ENCODE measurements at places on chromosomes 13 and 19. TPM values are rescaled to one million over a fixed set of nuclear protein-coding genes. Genes with fewer than 3 reads are reported as not detected.

The ZNF44 gene
- total RNA-seq, result 11.2 TPM

The TUBA3C gene
- not detected for total RNA-seq

The B3GNT8 gene
- total RNA-seq, result 6.7 TPM

The CLEC17A gene
- total RNA-seq, result not detected

The MEIOSIN gene
- total RNA-seq, result not detected

The LIM2 gene
- not detected for total RNA-seq

The SSC5D gene
- total RNA-seq, result 5.9 TPM

The MEF2B gene
- 0.99 TPM for total RNA-seq

GRCh38 chr19:21856773-21857514, 21.0 kb upstream of the ZNF43 start:
- H3K4me1 ChIP-seq, result no peaks in the 10 kb centered on the region
- no peaks in the 10 kb centered on the region for H3K36me3 ChIP-seq
- DNase-seq, result no peak
- H3K4me3 ChIP-seq, result no peak overlapping the region
- H3K27ac ChIP-seq, result no peak overlapping the region

GRCh38 chr13:24734950-24735349, 29.0 kb upstream of the RNF17 start:
- H3K4me1 ChIP-seq, result no peaks in the 10 kb centered on the region
- no peak overlapping the region for H3K27ac ChIP-seq
- no peaks in the 10 kb centered on the region for H3K36me3 ChIP-seq
- H3K4me3 ChIP-seq, result no peak overlapping the region
- no peak for DNase-seq
- H3K27me3 ChIP-seq, result no peaks in the 10 kb centered on the region

- no peak overlapping the region for H3K4me3 ChIP-seq
- no peak overlapping the region for H3K27ac ChIP-seq
- H3K4me1 ChIP-seq, result no peaks in the 10 kb centered on the region
- H3K36me3 ChIP-seq, result no peaks in the 10 kb centered on the region
- DNase-seq, result no peak
- peaks cover 26% of the 10 kb centered on the region for H3K27me3 ChIP-seq
Observed at GRCh38 chr19:30393729-30394480, 21.7 kb downstream of the ZNF536 start.

- H3K36me3 ChIP-seq, result peaks cover 8% of the 10 kb centered on the region
- peaks cover 15% of the 10 kb centered on the region for H3K4me1 ChIP-seq
- no peak for DNase-seq
- H3K27ac ChIP-seq, result no peak overlapping the region
- no peaks in the 10 kb centered on the region for H3K27me3 ChIP-seq
Observed at GRCh38 chr19:5121266-5122120, 152.6 kb downstream of the KDM4B start.

GRCh38 chr13:52446265-52446664, 4.2 kb downstream of the VPS36 start:
- DNase-seq, result no peak
- no peaks in the 10 kb centered on the region for H3K36me3 ChIP-seq
- H3K4me3 ChIP-seq, result no peak overlapping the region
- H3K27ac ChIP-seq, result no peak overlapping the region
- H3K4me1 ChIP-seq, result peaks cover 34% of the 10 kb centered on the region

GRCh38 chr19:18897094-18898029, 1.4 kb upstream of the CERS1 start:
- no peak overlapping the region for H3K27ac ChIP-seq
- H3K4me1 ChIP-seq, result peaks cover 15% of the 10 kb centered on the region
- peaks cover 30% of the 10 kb centered on the region for H3K36me3 ChIP-seq

DNA sequence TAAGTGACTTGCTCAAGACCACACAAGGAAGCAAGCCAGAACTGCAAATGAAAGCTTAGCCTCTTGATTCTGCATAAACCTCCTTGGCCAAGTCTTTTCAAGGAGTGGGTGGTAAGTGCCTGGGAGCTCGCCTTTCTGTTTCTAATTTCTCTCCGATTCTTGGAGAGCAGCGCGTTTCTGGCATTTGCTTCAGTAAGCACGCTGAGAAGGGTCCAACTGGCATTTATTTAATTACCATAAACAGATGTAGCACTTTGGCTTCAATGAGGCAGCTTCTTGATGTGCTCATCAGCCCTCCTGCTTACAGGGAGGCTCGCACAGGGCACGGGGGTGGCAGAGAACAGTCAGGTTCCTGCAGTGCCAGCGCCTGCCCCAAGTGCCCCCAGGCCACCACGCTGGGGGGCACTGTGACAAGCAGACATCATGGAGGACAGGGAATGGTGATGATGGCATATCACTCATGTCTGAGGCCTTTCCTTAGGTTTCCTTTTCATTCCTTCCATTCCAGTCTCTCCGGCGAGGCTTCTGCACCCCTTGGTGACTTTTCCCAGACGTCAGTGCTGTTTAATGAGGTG, 13.3 kb downstream of the SIAH3 start:
- DNase-seq, result no peak
- H3K4me3 ChIP-seq, result no peak overlapping the region
- H3K4me1 ChIP-seq, result peaks cover 7% of the 10 kb centered on the region
- no peaks in the 10 kb centered on the region for H3K27me3 ChIP-seq
- H3K27ac ChIP-seq, result no peak overlapping the region
- H3K36me3 ChIP-seq, result no peaks in the 10 kb centered on the region

- H3K36me3 ChIP-seq, result no peaks in the 10 kb centered on the region
- peak overlapping the region; percentile 48 for H3K4me3 ChIP-seq
- peaks cover 26% of the 10 kb centered on the region for H3K4me1 ChIP-seq
- H3K27ac ChIP-seq, result peak overlapping the region; percentile 69
Observed at GRCh38 chr13:111115965-111116521, 933 bp downstream of the ARHGEF7 start.

GRCh38 chr19:46862974-46863632, 2.3 kb downstream of the ARHGAP35 start:
- H3K27ac ChIP-seq, result peak overlapping the region; percentile 67
- H3K4me1 ChIP-seq, result peaks cover 41% of the 10 kb centered on the region
- H3K36me3 ChIP-seq, result no peaks in the 10 kb centered on the region
- H3K4me3 ChIP-seq, result peak overlapping the region; percentile 99
- H3K27me3 ChIP-seq, result no peaks in the 10 kb centered on the region

DNA sequence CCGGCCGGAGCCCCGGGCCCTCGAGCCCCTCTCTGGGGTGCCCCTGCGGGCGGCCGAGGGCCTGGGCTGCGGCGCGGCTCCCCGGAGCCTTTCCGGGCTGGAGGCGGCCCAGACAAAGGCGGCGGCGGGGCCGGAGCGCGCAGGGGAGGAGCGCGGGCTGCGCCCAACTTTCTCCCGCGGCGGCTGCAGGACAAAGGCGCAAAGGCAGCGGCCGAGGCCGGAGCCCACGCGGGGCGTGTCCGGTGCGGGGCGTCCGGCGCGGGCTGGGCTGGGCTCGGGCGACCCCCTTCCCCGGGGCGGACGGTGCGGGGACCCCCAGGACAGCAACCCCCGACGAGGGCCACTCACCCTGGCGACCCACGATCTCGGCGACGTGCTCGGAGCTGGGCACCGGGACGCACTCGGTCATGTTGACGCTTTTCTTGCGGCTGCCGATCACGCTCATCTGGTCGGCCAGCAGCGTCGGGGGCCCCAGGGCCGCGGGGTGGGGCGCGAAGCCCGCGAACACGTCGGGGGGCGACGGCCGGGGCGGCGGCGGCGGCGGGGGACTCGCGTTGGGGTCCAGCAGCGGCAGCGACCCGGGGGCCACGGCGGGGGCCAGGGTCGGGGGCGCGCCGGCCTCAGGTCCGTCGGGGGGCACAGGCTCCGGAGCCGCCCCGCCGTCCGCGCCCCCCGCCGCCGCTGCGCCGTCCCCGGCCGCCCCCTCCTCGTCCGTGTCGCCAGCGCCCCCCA, 843 bp downstream of the MEX3D start:
- peaks cover 17% of the 10 kb centered on the region for H3K4me1 ChIP-seq
- peak overlapping the region; percentile 66 for H3K4me3 ChIP-seq
- H3K27ac ChIP-seq, result peak overlapping the region; percentile 58
- H3K36me3 ChIP-seq, result no peaks in the 10 kb centered on the region
- no peaks in the 10 kb centered on the region for H3K27me3 ChIP-seq
- no peak for DNase-seq

GRCh38 chr13:113631341-113632095, 26.5 kb downstream of the ATP4B start:
- H3K27ac ChIP-seq, result no peak overlapping the region
- peaks cover 4% of the 10 kb centered on the region for H3K36me3 ChIP-seq
- no peaks in the 10 kb centered on the region for H3K4me1 ChIP-seq
- no peak for DNase-seq
- H3K4me3 ChIP-seq, result no peak overlapping the region

- peaks cover 1% of the 10 kb centered on the region for H3K27me3 ChIP-seq
- H3K4me3 ChIP-seq, result no peak overlapping the region
- no peak overlapping the region for H3K27ac ChIP-seq
- no peak for DNase-seq
- no peaks in the 10 kb centered on the region for H3K36me3 ChIP-seq
- H3K4me1 ChIP-seq, result no peaks in the 10 kb centered on the region
Observed at GRCh38 chr13:107881362-107881761, 334.0 kb downstream of the LIG4 start.

GRCh38 chr19:9848762-9849161, 13.6 kb downstream of the PIN1 start:
- H3K4me3 ChIP-seq, result no peak overlapping the region
- no peak for DNase-seq
- H3K27me3 ChIP-seq, result no peaks in the 10 kb centered on the region
- H3K36me3 ChIP-seq, result peaks cover 48% of the 10 kb centered on the region
- no peak overlapping the region for H3K27ac ChIP-seq

DNA sequence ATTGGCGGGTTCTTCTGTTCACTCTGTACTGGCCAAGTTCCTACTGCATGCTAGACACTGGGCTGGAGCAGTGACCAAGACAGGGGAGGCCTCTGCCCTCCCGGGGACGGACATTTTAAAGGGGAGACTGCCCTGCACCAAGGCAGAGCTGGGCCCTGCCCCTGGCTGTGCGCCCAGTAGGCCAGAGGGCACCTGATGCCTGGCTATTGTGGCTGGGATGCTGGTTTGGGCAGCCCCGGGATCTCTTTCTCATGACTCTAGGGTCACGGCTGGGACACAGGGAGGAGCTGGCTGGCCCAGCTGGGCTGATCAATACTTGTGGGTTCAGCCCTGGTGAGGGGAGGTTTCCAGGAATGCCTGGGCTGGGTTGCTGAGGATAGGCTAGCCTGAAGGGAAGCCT, 17.7 kb downstream of the LIPE start:
- peaks cover 47% of the 10 kb centered on the region for H3K36me3 ChIP-seq
- no peaks in the 10 kb centered on the region for H3K27me3 ChIP-seq
- peaks cover 25% of the 10 kb centered on the region for H3K4me1 ChIP-seq
- H3K27ac ChIP-seq, result peak overlapping the region; percentile 29

DNA sequence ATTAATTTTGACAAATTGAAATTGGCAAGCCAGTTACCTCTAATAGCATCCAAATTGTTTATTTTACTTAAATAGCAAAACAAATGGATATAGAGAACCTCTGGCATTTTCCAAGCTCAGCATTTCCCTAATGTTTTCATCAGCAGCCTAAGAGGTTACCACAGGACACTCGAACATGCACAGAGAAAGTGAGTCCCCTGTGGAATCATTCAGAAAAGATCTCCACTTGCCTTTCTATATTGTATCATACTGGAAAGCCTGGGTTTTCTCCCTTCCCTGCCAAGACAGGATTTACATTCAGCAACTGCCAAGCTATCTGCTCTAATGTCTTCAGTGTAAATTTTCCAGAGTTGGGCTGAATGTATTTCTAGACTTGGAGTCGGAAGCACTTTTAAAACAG, 188.9 kb downstream of the KCTD12 start:
- no peak overlapping the region for H3K27ac ChIP-seq
- no peak overlapping the region for H3K4me3 ChIP-seq
- H3K27me3 ChIP-seq, result no peaks in the 10 kb centered on the region
- no peak for DNase-seq
- no peaks in the 10 kb centered on the region for H3K4me1 ChIP-seq
- H3K36me3 ChIP-seq, result no peaks in the 10 kb centered on the region

- H3K27me3 ChIP-seq, result no peaks in the 10 kb centered on the region
- H3K36me3 ChIP-seq, result no peaks in the 10 kb centered on the region
- no peak overlapping the region for H3K4me3 ChIP-seq
- no peak overlapping the region for H3K27ac ChIP-seq
- peaks cover 17% of the 10 kb centered on the region for H3K4me1 ChIP-seq
- DNase-seq, result no peak
Observed at GRCh38 chr13:34959489-34959888, 17.4 kb downstream of the NBEA start.

GRCh38 chr13:75071796-75072195, 410.2 kb downstream of the TBC1D4 start:
- H3K27me3 ChIP-seq, result no peaks in the 10 kb centered on the region
- H3K4me3 ChIP-seq, result no peak overlapping the region
- H3K27ac ChIP-seq, result no peak overlapping the region
- no peaks in the 10 kb centered on the region for H3K4me1 ChIP-seq

- no peaks in the 10 kb centered on the region for H3K36me3 ChIP-seq
- peaks cover 12% of the 10 kb centered on the region for H3K4me1 ChIP-seq
- H3K27me3 ChIP-seq, result no peaks in the 10 kb centered on the region
- H3K4me3 ChIP-seq, result peak overlapping the region; percentile 64
- DNase-seq, result no peak
Observed at GRCh38 chr19:56141417-56141993, 418 bp downstream of the ZNF444 start.

- no peaks in the 10 kb centered on the region for H3K27me3 ChIP-seq
- H3K27ac ChIP-seq, result no peak overlapping the region
- peak; percentile 43 for DNase-seq
- H3K36me3 ChIP-seq, result no peaks in the 10 kb centered on the region
- H3K4me3 ChIP-seq, result peak overlapping the region; percentile 82
Observed at GRCh38 chr19:18002347-18002850, 5.6 kb upstream of the ARRDC2 start.

DNA sequence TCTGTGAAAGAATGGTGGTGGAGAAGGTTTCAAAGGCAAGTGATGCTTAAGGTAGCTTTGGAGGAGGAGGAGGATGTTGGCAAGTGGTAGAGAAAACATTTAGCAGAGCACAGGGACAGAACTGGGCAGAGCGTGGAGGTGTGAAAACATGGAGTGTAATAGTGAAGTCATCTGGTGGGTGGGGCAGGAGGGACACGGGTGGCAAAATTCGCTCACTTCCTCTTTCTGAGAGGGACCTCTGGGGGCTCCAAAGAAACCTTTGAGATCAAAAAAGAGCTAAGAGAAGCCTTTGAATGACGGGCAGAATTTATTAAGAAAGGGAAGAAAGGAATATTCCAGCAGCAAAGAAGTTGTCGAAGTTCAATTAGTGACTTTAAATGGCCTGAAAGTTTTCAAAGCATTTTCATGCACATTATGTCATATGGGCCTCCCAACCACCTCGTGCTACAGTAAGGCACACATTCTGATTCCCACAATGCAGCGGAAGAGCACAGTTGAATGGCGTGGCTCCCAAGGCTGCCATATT, 82.8 kb downstream of the STARD13 start:
- H3K27ac ChIP-seq, result no peak overlapping the region
- no peaks in the 10 kb centered on the region for H3K27me3 ChIP-seq
- no peak for DNase-seq
- no peak overlapping the region for H3K4me3 ChIP-seq
- no peaks in the 10 kb centered on the region for H3K36me3 ChIP-seq
- H3K4me1 ChIP-seq, result peaks cover 73% of the 10 kb centered on the region

GRCh38 chr19:3073159-3073563, 10.9 kb upstream of the TLE5 start:
- peaks cover 9% of the 10 kb centered on the region for H3K4me1 ChIP-seq
- no peak overlapping the region for H3K4me3 ChIP-seq
- no peaks in the 10 kb centered on the region for H3K27me3 ChIP-seq
- no peak overlapping the region for H3K27ac ChIP-seq
- DNase-seq, result no peak

Data from heart right ventricle (tissue), 16 donors.